ENCODE measurements at places on chromosomes 5 and 9. TPM values are rescaled to one million over a fixed set of nuclear protein-coding genes. Genes with fewer than 3 reads are reported as not detected.

DNA sequence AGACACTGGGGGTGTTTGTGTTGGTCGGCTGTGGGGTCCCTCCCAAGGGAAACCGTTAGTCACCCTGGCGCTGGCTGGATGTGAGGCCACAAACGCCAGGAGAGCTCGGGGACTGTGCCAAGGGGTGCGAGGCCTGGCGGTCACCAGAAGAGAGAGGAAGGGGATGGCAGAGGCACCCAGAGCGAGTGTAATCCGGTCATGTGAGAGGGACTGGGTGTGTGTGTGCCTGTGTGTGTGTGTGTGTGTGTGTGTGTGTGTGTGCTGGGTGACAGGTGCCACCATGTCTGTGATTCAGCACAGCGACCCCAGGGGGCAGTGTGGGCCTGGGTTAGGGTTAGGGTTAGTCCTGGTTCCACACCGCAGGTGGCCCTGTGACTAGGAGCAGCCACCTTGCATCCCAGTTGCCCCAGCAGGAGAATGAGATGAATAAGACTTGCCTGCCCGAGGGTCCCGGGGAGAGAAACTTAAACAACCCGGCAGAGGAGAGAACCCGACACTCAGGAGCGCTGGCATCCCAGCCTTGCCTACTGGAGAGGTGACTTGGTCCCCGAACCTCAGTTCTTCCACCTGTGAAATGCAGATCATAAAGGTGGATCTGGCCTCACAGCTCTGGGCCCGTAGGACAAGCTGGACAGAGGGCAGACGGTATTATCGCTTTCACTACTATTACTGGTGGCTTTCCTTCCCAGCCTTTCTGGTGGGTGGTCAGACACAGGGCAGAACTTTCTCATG, 1.4 kb upstream of the ADAMTSL2 start:
- no peak for DNase-seq
- H3K27ac ChIP-seq: no peak overlapping the region
- peaks cover 33% of the 10 kb centered on the region for H3K27me3 ChIP-seq
- no peaks in the 10 kb centered on the region for H3K36me3 ChIP-seq

- H3K4me1 ChIP-seq: no peaks in the 10 kb centered on the region
- H3K4me3 ChIP-seq: no peak overlapping the region
- H3K27me3 ChIP-seq: no peaks in the 10 kb centered on the region
- no peaks in the 10 kb centered on the region for H3K36me3 ChIP-seq
- H3K27ac ChIP-seq: no peak overlapping the region
Observed at GRCh38 chr9:75983319-75984045, 93.0 kb downstream of the PCSK5 start.

DNA sequence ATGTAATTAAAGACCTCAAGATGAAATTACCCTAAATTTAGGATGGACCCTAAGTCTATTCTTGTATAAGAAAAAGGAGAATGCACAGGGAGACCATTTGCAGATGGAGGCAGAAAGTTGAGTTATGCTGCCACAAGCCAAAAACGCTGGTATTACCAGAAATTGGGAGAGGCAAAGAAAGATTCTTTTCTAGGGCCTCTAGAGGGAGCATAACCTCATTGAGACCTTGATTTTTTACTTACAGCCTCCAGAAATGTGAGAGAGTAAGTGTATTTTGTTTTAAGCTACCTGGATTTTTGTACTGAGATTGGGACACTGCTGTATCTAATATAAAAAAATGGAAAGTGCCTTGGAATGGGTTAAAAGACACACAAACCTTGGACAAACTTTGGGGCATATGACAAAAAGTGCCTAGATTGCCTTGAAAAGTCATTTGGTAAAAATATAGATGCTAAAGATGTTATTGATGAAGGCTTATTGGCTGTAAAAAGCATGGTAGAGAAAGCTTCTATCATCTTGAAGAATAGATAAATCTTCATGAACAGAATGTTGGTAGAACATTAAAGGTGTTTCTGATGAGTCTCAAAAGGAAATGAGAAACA, 174.7 kb upstream of the PRDM9 start:
- no peaks in the 10 kb centered on the region for H3K36me3 ChIP-seq
- no peak overlapping the region for H3K27ac ChIP-seq
- H3K27me3 ChIP-seq: no peaks in the 10 kb centered on the region
- no peaks in the 10 kb centered on the region for H3K4me1 ChIP-seq

- peak overlapping the region; percentile 89 for H3K27ac ChIP-seq
- no peaks in the 10 kb centered on the region for H3K27me3 ChIP-seq
- peaks cover 36% of the 10 kb centered on the region for H3K4me1 ChIP-seq
Observed at GRCh38 chr5:149561848-149562247, 10.6 kb upstream of the CSNK1A1 start.

DNA sequence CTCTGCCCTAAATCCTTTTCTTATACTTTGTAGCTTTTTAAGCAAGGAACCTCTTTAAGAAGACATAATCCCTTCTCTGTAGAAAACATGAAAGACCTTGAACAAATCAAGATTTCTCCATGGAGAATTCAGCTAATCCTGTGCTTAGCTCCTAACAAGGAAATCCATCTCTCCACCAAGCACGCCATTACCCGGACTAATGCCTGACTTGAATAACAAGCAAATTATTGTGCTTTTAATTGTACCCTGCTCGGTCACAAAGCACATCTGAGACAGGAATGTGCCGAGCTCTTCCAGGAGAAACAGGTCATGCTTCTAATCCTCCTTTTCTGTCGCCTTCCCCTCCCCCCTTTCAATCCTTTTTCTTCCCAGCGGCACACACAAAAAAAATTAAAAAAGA, 141.3 kb downstream of the PSAT1 start:
- H3K27ac ChIP-seq: no peak overlapping the region
- H3K36me3 ChIP-seq: no peaks in the 10 kb centered on the region
- H3K4me1 ChIP-seq: peaks cover 11% of the 10 kb centered on the region
- H3K27me3 ChIP-seq: peaks cover 13% of the 10 kb centered on the region
- DNase-seq: no peak
- no peak overlapping the region for H3K4me3 ChIP-seq

GRCh38 chr9:127858041-127858512, 3.6 kb upstream of the ENG start:
- no peaks in the 10 kb centered on the region for H3K36me3 ChIP-seq
- H3K27ac ChIP-seq: no peak overlapping the region
- no peaks in the 10 kb centered on the region for H3K27me3 ChIP-seq
- H3K4me1 ChIP-seq: peaks cover 18% of the 10 kb centered on the region

DNA sequence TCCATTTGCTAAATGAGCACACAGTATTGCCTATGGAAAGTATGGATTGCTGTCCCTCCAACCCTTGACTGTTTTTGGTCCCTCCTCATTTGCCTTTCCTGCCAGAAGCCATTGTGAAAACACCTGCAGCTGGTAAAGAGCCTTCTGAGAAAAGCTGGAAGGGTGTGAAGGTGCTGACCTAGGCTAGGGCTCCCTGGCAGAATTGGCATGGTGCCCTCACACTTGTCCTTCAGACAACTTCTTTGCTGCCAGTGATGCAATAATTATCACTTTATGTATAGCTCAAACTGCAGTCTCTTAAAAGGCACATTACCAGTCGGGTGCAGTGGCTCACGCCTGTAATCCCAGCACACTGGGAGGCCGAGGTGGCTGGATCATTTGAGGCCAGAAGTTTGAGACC, 4.2 kb downstream of the TXNDC15 start:
- H3K27ac ChIP-seq: no peak overlapping the region
- no peak overlapping the region for H3K4me3 ChIP-seq
- no peak for DNase-seq
- no peaks in the 10 kb centered on the region for H3K27me3 ChIP-seq
- H3K4me1 ChIP-seq: peaks cover 8% of the 10 kb centered on the region
- H3K36me3 ChIP-seq: no peaks in the 10 kb centered on the region

- peak; percentile 88 for DNase-seq
- H3K4me3 ChIP-seq: no peak overlapping the region
- peaks cover 28% of the 10 kb centered on the region for H3K27me3 ChIP-seq
- H3K27ac ChIP-seq: no peak overlapping the region
Observed at GRCh38 chr9:98860871-98861293, 53.4 kb downstream of the GALNT12 start.

GRCh38 chr5:50963971-50964745, 297.7 kb downstream of the PARP8 start:
- no peak for DNase-seq
- no peaks in the 10 kb centered on the region for H3K36me3 ChIP-seq
- peaks cover 8% of the 10 kb centered on the region for H3K4me1 ChIP-seq

DNA sequence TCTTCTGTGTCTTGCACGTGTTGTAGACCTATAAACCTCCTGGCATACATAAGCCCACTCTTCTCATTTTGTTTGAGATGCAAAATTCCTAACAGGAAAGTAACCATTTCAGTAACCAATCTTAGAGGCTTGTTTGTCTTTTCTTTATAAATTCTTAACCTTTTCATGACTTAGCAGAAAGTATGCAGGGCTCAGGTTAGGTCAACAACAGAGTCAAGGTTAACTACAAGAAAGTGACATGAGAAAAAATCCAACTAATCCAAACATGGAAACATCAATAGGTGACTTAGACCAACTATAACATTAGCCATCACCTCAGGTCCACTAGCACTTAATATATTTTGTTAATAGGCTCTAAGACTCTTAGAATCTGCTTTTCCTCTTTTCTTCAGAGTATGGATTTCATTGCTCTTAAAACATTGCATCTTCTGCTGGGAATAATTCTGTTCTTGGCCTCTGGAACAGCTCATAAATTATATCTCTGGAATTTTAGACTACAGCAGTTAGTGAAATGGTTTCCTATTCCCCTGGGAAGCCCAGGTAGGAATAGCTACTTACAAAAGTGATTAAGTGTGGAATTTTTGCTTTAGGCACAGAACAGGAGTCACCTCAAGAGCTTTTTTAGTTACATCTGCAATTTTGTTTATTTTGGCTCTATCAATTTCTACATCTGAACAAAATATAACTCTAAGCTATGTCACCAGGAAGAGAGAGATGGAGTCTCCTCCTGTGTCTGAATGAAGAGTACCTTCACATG, 155.3 kb upstream of the ANKRD55 start:
- H3K36me3 ChIP-seq: no peaks in the 10 kb centered on the region
- H3K4me3 ChIP-seq: no peak overlapping the region
- no peak for DNase-seq
- no peaks in the 10 kb centered on the region for H3K4me1 ChIP-seq
- H3K27ac ChIP-seq: no peak overlapping the region
- H3K27me3 ChIP-seq: peaks cover 4% of the 10 kb centered on the region

GRCh38 chr5:108201721-108202120, 180.2 kb downstream of the FBXL17 start:
- H3K36me3 ChIP-seq: no peaks in the 10 kb centered on the region
- no peaks in the 10 kb centered on the region for H3K27me3 ChIP-seq
- H3K4me1 ChIP-seq: no peaks in the 10 kb centered on the region

- peaks cover 8% of the 10 kb centered on the region for H3K4me1 ChIP-seq
- peaks cover 60% of the 10 kb centered on the region for H3K36me3 ChIP-seq
- H3K27me3 ChIP-seq: no peaks in the 10 kb centered on the region
- no peak overlapping the region for H3K4me3 ChIP-seq
Observed at GRCh38 chr9:36074870-36075532, 38.3 kb downstream of the RECK start.

GRCh38 chr9:27787891-27788290, 214.6 kb upstream of the C9orf72 start:
- no peak overlapping the region for H3K4me3 ChIP-seq
- H3K27ac ChIP-seq: no peak overlapping the region

GRCh38 chr9:27632254-27632653, 59.0 kb upstream of the C9orf72 start:
- no peak overlapping the region for H3K4me3 ChIP-seq
- no peak overlapping the region for H3K27ac ChIP-seq
- no peaks in the 10 kb centered on the region for H3K36me3 ChIP-seq
- H3K27me3 ChIP-seq: no peaks in the 10 kb centered on the region

DNA sequence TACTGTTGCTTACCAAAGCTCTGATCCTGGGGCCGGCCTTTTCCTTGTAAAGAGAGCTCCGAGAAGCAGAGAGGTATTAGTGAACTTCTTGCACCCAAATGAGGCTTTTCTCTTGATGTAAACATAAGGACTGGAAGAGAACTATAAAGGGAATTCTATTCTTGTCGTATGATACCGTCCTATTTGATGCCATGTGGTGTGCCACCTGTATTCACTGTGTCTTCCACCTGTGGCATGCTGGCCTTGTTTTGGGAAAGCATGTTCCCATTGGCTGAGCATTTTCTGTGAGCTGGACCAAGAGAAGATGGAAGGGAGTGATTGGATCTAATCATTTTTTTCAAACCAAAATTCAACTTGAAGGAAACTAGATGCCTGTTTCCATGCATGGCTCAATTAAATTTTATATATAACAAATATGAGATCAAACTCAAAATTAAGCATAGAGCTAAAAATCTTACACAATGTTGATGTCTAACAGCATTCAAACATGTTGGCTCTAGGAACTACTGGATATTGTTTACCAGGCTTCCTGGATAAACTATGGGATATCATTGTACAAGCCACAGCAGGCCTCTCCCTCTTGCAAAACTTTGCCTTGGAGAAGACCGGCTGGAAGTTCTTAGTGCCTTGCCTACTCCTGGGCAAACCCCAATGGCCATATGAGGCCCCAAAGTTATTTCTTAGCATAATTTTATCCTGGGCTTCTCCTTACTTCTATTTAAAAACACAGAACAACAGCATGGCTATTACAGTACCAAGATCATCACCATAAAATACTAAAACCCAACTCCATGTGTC, 115.3 kb downstream of the TSSK1B start:
- H3K27ac ChIP-seq: no peak overlapping the region
- no peaks in the 10 kb centered on the region for H3K4me1 ChIP-seq
- H3K4me3 ChIP-seq: no peak overlapping the region

DNA sequence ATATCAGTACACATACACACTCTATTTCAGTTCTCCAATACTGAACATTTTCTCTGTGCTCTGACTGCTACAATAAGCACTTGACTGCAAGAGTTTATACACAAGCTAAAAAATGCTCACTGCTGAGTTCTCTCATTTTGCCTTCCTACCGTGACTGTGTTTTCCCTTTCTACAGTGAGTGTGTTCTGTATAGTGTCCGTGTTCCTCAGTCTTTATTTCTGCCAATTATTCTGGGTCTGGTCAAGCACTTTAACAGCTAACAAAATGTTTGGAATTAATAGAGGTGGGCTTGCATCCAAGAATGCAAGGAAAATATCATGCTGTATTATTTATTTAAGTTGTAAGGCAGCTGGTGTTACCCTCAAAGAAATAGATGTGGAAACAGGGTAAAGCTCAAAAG, 217.0 kb upstream of the NREP start:
- H3K27me3 ChIP-seq: no peaks in the 10 kb centered on the region
- no peak overlapping the region for H3K4me3 ChIP-seq
- peaks cover 31% of the 10 kb centered on the region for H3K4me1 ChIP-seq
- H3K27ac ChIP-seq: no peak overlapping the region
- H3K36me3 ChIP-seq: no peaks in the 10 kb centered on the region

GRCh38 chr5:55864606-55865541, 13.7 kb downstream of the IL31RA start:
- H3K27me3 ChIP-seq: no peaks in the 10 kb centered on the region
- H3K4me3 ChIP-seq: no peak overlapping the region
- H3K27ac ChIP-seq: no peak overlapping the region
- H3K36me3 ChIP-seq: no peaks in the 10 kb centered on the region
- no peak for DNase-seq
- peaks cover 9% of the 10 kb centered on the region for H3K4me1 ChIP-seq

The ZNF618 gene
- total RNA-seq: 13.6 TPM

The SLC1A3 gene
- total RNA-seq: 76.9 TPM

The KCNT1 gene
- not detected for total RNA-seq

The CERCAM gene
- total RNA-seq: 195 TPM

The PCDHGC5 gene
- 5.3 TPM for total RNA-seq

The STK32A gene
- total RNA-seq: 1.8 TPM

The C9orf153 gene
- total RNA-seq: under 0.01 TPM

All from osteoblast (primary cell).